DMS153 (cell line): ENCODE measurements at places on chromosomes 7 and 10.

- no peak for DNase-seq
Observed at GRCh38 chr10:12501324-12501723, 152.0 kb downstream of the CAMK1D start.

GRCh38 chr10:27344568-27345454 is 104.2 kb upstream of the ACBD5 start:
- no peak for DNase-seq

- no peak for DNase-seq
Observed at GRCh38 chr7:67825356-67825755, 828.7 kb downstream of the TYW1 start.

GRCh38 chr10:62690703-62691102 is 113.8 kb upstream of the ADO start:
- no peak for DNase-seq

- DNase-seq = no peak
Observed at GRCh38 chr10:111598433-111599059, 521.7 kb downstream of the ADRA2A start.

- peak; percentile 61 for DNase-seq
Observed at GRCh38 chr10:50224330-50224952, 26.9 kb downstream of the ASAH2 start.

GRCh38 chr10:14947268-14947667 is 6.6 kb downstream of the DCLRE1C start:
- no peak for DNase-seq

- DNase-seq = peak; percentile 66
Observed at GRCh38 chr7:91784469-91784868, 96.0 kb downstream of the MTERF1 start.

DNA sequence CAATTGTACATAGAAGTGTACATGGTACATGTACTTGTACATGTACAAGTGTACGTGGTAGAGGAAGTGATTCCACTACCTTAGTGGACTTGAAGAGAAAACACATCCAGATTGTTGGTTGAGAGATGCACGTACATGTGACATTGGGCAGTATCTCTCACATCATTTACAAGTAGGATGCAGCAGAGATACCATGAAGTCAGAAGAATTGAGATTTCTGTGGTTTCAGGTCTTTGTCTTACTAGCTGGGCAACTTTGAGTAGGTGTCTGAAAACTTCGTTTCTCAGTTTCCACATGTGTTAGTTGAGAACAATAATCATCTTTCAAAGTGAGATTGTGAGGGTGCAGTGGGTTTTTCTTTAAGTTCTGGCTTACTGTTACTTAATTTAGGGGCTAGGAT is 21.5 kb downstream of the CLDN12 start:
- no peak for DNase-seq

GRCh38 chr7:74217455-74218342 is 7.9 kb downstream of the LAT2 start:
- no peak for DNase-seq

DNA sequence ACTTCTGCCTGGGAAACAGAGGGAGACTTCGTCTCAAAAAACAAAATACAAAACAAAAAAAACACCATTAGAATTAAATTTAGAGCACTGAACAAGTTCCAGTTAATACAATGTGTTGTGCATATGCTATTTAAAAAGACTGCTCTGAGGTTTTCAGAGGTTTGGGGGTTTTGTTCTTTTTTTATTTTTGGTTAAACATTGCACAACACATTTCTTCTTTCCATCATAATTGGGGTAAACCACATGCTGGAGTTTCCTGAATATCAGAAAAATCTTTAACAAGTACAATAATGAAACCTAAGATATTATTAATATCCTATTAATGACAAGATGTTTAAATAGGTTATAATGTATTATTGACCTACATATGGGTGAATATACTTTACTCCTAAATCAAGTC is 26.3 kb downstream of the IGF2BP3 start:
- DNase-seq = no peak

DNA sequence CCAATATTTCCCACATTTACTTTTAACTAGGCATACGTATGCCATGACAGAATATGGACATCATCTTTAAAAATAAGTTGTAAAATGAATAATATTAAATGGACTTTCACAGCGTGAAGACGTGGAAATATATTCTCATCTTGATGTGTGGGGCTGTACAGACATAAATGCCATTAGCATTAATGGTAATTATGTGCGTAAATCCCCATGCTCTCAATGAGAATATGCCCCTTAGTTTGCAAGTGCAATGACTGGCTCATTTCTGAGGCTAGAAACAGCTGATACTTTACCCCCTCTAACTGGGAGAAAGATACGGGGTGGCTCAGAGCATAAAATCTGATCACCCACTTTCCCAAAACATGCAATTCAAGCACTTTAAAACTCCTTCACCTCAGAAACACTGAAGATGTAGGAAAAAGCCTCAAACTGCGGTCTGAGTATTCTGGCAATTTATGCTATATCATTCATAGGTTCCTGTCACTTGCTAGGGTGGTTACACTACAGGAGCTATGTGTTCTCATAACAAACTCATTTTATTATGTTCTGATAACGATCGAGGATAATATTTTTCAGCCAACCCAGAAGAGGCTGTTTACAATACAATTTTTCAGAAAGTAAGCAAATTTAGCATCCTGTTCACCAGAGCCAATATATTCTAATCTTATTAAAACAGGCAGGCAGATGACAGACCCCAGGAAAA is 211.8 kb downstream of the SKAP2 start:
- no peak for DNase-seq

DNA sequence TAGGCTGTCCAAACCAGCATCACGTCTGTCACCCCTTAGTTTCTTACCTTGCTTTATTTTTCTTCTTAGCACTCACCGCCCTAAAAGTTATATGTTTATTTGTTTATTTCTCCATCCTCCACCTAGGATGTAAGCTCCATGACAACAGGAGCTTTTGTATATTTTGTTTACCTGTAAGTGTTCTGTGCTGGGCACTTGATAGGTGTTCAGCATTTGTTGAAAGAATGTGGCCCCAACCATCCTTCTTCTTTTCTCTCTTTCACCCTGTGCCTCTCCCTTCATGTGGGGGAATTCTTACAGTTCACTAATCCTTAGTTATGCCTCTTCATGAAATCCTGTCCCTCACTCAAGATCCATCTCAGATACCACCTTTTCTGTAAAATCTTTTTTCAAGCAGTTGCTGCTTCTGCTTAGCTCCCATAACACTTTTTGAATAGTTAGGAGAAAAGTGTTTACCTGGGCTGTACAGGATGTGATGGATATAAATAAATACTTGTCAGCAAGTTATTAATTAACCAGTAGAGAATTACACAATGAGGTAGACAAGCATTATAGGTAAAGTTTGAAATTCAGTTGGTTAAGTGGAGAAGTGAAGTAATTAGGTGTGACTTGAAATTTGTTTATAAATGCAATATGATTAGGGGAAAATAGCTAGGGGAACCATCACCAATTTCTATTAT is 9.7 kb downstream of the AHR start:
- DNase-seq = no peak

GRCh38 chr7:82049891-82050533 is 280.2 kb upstream of the HGF start:
- DNase-seq = peak; percentile 78

DNA sequence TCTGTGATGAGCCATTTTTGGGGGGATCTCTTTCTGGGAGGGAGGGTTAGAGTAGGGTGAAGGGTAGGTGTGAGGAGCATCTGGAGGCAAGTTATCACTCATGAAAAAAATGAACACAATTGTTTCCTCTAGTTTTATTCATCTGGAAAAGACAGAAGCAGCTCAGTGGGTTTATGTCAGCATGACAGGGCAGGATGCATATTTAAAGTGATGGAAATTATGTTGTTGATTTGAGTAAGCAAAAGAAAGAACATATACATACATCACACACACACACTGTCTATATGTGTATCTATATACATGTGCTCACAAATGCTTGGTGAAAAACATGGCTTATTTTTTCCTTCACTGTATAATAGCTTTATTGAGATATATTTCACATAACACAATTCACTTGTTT is 114.2 kb downstream of the ADCY1 start:
- DNase-seq = no peak

DNA sequence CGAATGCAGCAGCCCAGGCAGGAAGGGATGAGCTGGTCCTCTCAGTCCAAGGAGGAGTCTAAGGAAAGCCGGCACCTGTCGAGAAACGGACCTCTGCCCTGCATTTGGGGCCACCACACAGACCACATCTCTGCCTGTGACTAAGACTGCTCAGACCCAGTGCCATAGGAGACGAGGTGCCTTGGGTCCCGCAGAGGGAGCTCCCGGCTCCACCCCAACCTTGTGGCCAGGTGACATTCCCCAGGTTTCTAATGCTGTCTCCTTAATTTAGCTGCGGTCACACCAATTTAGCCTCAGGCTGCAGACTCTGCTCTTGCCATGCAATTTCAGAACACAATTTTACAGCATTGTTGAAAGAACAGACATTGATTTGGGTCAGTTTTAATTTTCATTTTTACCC is 22.8 kb upstream of the CRHR2 start:
- DNase-seq = no peak

DNA sequence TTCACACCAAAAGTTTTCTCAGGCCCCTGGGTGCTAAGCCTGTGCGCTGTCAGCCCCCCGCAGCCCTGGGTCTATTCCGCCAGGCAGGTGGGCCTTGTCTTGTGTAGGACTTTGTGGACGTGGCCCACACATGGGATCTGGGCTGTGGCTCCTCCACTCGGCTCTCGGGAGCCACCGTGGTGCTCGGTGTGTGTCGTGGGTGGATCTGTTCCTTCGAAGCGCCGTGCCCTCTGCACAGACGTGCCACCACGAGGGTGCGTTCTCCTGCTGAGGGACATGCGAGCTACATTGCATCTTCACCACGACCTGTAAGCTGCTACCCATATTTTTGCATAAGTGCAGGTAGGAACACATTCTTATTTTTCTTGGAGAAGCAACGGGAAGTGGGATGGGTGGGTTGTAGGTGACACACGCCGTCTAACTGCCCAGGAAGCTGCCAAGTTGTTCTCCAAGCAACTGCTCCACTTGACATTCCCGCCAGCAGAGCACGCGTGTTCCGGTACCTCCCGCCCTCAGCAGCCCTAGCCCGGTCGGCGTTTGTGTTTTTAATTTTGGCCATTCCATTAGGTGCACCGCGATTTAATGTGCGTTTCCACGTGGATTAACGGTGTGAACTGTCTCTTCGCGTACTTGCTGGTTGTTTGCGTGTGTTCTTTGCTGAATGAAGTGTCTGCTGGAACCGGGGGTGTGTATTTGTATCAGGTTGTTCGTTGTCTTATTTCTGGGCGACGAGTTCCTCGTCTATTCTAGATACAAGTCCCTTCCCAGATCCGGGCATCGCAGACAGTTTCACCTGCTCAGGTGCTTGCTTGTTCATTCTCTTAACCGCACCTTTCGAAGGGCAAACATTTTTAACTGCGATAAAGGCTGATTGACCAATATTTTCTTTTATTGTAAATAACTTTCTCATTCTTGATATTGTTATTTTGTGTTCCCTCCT is 47.4 kb upstream of the CFAP46 start:
- no peak for DNase-seq

DNA sequence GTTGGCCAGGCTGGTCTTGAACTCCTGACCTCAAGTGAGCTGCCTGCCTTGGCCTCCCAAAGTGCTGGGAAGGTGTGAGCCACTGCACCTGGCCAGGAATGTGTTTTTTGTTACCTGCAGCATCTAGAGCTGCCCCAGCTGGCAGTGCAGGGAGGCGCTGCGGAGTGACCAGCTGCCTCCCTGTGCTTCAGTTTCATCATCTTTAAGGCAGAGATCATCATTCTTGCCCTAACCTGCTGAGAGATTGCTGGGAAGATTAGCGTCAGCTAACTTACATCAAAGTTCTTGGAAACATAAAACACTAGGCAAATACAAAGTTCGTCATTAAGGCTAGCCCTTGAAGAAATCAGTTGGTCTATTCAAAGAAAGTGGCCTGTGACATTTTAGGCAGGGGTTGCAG is 2.3 kb downstream of the ZNF282 start:
- DNase-seq = no peak

DNA sequence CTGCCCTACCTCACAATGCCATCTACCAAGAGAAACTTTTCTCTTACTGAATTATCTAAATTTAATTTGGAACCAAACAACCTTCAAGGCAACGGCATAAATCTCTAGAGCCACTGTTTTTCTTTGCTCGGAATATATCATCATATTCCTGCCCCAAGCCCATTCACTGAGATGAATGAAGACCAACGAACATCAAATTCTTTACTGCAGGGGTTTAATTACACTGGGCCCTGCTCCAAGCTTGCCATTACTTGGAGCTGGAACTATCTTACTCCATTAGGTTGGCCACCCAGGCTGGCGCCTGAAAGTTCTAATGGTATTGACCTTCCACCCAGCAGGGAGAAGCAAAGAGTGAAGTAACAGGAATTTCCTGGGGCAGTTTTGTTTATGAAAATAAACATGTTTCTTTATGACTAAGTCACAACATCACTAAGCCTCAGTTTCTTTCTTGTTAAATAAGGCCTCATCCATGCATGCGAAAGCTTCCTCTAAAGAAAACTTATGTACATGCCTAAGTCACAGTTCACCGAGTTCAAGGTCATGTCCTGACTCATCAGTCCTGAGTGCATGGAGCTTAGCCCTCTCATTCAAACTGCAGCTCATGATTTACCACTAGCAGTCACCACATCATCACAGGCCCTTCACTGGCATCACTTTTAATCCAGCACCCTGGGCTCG is 42.1 kb upstream of the ANAPC16 start:
- DNase-seq = no peak

DNA sequence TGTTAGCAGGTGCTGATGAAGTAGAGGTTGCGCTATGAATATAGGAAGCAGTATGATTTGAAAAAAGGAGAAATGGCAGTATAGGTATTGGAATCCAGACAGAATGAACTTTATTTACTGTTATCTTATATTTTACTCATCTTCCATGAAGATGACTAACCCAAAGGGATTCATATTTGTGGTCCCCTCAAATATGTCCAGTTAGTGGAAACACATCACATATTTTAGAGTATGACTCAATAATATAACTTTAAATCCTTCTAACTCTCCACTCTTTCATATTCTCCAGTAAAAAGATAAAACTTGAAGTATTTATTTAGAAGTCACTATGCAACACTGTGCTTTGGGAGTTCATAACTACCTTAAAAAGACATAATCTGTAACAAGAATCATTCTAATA is 286.5 kb upstream of the LRRTM3 start:
- DNase-seq = no peak

GRCh38 chr7:75638594-75639070 is 100.1 kb downstream of the HIP1 start:
- no peak for DNase-seq

GRCh38 chr7:5041047-5041446 is 4.6 kb upstream of the RBAK start:
- no peak for DNase-seq
